Calu3 (cell line): ENCODE measurements at places on chromosomes 12 and 14. TPM values are rescaled to one million over a fixed set of nuclear protein-coding genes. Genes with fewer than 3 reads are reported as not detected.

The OASL gene
- 73.7 and 231 TPM in 2 replicates for total RNA-seq

The LRP1 gene
- 12.4 and 16.6 TPM in 2 replicates for total RNA-seq

GRCh38 chr14:62280366-62280765, 518.1 kb downstream of the SNAPC1 start:
- DNase-seq: no peak

GRCh38 chr14:78488938-78489337, 318.8 kb downstream of the NRXN3 start:
- DNase-seq: no peak

DNA sequence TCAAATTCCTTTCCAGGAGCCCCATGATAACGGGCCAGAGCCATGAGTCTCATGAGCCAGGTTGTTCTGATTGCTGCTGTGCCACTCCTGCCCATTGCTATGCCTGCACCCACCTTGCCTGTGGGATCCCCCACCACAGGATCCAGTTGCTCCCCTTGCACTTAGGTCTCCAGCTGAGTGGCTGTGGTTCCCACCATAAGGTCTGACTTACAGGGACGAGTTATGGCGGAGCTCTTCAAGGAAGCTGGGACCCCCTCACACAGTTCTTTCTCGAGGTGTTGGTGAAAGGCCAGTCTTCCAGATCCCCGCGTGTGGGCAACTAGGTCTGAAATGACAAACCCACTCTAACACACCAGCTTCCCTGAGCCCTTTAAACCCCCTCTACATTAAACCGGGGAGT, 111.9 kb upstream of the C14orf180 start:
- no peak for DNase-seq
